ENCODE measurements at places on chromosomes 1 and 21.

- no peak for DNase-seq
Observed at GRCh38 chr21:35266546-35266945, 217.4 kb upstream of the RUNX1 start.

- DNase-seq, result no peak
Observed at GRCh38 chr1:61202854-61203598, 120.7 kb downstream of the NFIA start.

DNA sequence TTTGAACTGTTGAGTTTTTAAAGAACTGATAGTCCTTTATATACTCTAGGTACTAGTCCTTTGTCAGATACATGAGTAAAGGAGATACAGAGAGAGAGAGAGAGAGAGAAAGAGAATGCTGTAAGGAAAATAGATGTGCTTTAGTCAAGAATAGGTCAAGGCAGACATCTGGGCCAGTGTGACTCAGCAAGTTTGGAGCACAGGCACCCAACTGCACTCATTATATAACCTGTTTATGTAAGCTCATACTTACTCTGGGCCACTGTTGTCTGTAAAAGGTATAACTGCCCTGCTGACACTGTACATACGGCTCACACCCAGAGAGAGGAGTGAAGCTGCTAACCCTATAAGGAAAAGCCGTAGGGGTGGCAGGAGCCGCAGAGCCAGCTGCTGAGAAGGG, 32.2 kb upstream of the AKT3 start:
- no peak for DNase-seq

DNA sequence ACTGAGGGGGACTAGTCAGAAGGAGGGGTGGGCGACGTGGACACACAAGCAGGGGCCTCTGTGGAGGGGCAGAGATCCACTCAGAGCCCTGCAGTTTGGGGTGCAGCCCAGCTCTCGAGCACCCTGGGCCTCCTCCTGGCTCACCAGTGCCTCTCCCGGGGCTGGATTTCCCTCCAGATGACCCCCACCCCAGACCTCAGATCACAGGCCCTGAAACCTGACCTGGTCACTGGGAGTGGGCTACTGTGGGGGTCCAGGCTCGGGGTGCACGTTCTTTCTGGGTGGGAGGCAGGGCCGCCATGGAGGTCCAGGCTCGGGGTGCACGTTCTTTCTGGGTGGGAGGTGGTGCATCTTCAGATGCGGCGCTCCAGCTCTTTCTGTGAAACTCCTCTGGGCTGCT, 10.3 kb upstream of the LHX4 start:
- DNase-seq, result no peak

DNA sequence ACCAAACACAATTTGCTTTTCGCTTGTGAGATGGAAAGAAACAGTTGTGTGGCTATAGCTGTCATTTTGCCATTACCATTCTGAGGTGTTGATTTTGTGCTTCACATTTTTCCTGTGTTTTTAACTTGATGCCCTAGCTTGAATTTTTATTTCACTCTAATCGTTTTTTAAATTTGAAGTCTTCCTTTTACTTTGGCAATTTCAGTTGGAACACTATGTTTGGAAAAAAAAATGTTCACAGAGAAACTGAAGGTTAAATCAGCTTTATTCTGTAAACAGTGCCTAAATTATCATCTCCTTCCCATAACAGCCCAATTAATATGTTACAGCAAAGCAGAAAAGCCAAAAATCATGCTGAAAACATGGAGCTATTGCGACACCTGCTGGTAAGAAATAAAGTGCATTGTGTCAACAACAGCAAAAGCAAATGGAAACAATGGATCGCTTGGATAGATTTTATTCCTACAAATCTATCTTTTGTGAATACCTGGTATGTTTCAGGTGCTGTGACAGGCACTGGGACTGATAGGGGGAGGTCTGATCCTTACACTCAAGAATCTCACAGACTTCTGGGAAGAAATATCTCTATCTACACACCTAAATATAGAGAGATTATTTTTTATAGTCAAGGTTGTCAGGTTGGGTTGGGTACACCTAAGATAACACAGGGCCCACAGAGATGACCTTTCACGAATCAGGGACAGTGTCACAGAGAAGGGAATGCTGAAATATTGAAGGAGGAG, 16.2 kb upstream of the ERICH3 start:
- DNase-seq, result peak; percentile 30

- DNase-seq, result peak; percentile 25
Observed at GRCh38 chr1:212285685-212286555, 710 bp downstream of the PPP2R5A start.

DNA sequence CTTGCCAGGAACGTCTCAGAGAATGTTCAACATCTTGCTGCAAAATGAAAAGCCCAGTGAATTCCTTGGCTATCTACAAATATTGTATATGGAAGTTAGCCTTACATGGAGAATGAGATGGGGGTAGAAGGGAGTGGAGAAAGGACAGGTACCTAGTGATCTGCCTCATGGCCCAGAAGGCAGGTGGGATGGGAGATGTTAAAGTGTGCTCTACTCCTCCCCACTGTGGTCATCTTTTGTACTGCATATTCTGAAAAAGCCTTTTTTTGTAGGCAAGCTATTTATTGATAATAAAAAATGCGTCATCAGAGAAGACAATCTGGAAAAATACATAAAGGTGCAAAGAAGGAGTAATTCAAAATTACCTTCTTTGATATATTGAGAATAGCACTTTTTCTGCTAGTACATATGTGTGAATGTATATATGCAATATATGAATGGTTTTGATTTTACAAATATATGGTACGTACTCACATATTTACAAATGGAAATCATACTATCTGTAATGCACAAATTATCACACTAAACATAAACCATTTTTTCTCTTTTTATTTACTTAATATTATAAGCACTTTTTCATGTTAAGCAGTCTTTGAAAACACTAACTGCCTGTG, 19.1 kb upstream of the SLC5A9 start:
- DNase-seq, result peak; percentile 15

- no peak for DNase-seq
Observed at GRCh38 chr1:223147873-223148272, 4.8 kb upstream of the TLR5 start.

DNA sequence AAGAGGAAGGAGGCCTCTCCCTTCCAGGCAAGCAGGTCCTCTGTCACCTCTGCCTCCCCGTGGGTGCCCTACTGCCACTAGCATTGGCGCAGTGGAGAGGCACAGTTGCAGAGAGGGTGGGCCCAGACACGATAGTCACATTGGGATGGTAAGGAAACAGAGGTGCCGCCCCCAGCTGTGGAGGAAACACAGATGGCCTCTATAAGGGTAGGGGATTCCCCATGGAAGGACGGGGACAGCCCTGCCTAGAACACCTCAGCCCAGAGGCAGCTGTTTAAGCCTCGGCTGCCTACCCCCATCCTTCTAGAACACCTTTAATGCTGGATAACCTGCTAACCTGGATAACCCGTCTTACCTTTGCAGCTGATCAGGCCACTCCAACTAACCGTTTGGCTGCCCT, 65.7 kb upstream of the CNTN2 start:
- DNase-seq, result no peak

DNA sequence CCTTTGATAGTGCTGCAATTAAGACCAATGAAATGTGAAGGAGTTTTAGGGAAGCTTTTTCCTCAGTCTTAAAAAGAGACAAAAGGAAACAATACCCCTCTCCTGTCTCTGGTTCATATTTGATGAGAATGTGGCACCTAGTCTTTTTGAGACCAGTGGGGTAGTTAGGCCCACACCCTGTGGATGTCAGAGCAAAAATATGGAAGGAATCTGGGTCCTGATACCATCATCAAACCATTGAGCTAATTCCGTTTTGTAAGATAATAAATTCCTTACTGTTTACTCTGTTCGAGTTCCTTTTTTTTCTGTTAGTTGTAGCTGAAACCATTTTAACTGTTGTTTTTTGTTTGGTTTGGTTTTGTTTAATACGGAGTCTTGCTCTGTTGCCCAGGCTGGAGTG, 33.3 kb downstream of the PTPRC start:
- DNase-seq, result no peak

GRCh38 chr1:183247931-183248330, 61.9 kb downstream of the LAMC2 start:
- DNase-seq, result no peak

DNA sequence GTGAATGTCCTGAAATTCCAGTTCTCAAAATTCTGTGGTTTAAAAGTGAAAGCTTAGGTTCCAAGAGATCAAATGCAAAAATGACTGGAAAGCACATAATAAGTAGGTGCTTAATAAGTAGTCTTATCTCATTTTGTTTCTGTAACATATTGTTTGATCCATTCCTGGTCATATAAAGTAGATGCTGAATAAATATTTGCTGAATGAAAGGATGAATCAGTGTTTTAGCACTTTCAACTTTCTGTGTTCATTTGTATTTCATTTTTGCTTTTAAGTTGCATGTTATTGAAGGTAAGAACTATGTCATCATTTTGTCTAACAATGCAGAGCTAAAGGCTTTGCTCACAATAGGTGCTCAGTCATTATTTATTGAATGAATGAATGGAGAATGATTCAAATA, 6.3 kb downstream of the MAST2 start:
- no peak for DNase-seq

- no peak for DNase-seq
Observed at GRCh38 chr1:180911640-180912191, 981 bp upstream of the KIAA1614 start.

- DNase-seq, result no peak
Observed at GRCh38 chr1:20590306-20590777, 1.4 kb downstream of the CDA start.

- DNase-seq, result no peak
Observed at GRCh38 chr1:117681901-117682250, 76.0 kb downstream of the TENT5C start.

DNA sequence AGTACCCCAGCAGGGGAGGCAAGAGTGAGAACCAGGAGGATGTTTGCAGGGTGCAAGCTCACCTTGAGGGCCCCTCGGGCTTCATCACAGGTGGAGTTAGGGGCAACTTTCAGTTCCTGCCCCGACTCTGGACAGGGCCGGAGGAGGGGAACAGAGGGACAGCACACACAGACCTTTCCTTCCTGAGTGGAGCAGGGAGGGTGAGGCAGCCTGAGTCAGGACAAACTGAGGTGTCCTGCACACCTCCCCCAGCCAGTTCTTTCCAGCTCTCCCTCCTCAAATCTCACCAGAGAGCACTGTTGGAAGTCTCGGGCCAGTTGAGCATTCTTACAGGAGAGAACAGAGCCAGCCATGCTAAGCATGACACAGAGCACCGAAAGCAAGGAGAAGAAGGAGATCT, 1.5 kb downstream of the ENTREP3 start:
- DNase-seq, result no peak
